ENCODE measurements at places on chromosomes 2 and 18. TPM values are rescaled to one million over a fixed set of nuclear protein-coding genes. Genes with fewer than 3 reads are reported as not detected.

GRCh38 chr2:204389856-204390255, 155.4 kb upstream of the PARD3B start:
- DNase-seq = no peak

Gene FSHR
- total RNA-seq = 0.05 TPM

DNA sequence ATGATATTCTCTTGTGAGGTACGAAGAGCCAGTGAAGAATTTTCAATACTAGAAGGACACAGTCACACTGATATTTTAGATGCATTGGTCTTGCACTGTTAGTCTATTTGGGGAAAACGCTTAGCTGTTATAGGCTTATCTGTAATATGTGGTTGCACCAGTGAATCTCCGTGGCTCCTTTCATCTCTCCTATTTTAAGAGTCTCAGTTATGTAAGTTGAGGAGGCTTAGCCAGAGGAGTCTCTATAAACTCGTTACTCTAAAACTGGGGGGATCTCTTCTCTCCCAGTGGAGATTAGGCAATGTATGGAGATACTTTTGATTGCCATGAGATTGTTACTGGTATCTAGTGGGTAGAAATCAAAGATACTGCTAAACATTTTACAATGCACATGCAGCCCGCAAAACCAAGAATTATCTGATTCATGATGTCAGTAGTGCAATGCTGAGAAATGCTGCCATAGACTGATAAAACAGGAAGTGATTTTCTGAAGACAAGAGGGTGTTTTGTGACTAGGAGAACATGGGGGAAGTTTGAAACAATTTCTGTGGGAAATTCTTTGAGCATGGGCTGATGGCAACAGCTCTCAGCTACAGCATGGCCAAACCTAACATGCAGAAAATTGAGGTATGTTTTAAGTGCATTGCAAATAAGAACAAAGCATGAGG, 339.1 kb downstream of the SOX11 start:
- DNase-seq = no peak

GRCh38 chr2:142849820-142850219, 27.6 kb upstream of the KYNU start:
- DNase-seq = no peak

DNA sequence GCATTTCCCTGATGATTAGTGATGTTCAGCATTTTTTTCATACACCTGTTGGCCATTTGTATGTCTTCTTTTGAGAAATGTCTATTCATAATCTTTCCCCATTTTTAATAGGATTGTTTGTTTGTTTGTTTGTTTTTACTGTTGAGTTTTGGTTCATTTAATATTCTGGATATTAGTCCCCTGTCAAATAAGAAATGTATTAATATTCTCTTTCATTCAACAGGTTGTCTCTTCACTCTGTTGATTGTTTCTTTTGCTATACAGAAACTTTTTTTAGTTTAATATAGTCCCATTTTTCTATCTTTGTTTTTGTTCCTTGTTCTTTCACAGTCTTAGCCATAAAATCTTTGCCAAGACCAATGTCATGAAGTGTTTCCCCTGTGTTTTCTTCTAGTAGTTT, 22.1 kb downstream of the ACVR1C start:
- no peak for DNase-seq

GRCh38 chr2:33167622-33168245, 221.0 kb downstream of the LTBP1 start:
- no peak for DNase-seq

DNA sequence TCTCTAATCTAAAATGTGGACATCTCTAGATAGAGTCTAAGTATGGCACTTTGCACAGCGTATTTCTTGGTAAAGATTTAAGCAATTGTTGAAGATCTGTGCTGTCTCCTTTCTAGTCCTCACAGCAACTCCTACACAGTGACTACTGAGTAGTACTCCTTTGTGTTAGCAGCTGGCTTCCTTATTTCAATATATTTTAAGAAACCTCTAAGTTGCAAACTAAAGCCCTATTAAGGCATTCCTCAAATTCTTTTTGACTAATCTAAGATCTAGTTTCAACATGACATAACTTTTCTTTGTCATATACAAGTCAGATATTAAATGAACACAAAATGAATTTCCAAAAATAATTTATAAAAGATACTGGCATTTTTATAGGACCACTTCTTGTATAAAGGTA, 121.8 kb upstream of the DNAJC10 start:
- peak; percentile 20 for DNase-seq

DNA sequence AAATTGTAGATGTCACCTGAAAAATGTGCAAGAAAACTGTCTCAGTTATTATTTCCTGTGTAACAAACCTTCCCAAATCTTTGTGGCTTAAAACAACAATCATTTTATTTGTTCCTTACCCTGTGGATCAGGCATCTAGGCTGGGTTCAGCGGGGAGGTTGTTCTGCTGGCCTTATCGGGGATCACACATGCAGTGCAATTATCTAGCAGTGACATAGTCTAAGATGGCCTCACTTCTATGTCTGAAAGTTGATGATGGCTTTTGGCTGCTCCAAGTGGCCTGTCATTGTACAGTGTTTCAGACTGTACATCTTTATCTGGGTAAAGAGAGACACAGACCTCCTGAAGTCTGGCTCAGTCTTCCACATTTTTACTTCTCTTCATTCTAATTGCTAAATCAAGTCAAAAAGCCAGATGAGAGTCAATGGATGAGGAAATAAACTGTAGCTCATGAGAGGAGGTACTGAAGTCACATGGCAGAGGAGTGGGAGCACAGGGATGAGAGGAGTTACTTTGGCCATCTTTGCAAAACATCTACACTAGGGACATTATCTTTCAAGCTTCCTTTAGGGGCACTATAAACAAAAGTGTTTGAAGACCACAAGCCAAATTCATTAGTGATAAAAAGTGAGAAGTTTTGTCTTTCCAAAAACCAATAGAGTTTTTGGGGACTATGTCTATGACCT, 243.1 kb upstream of the CCDC68 start:
- DNase-seq = no peak

Gene NMUR1
- not detected for total RNA-seq

Gene SIX2
- 0.35 TPM for total RNA-seq

Gene PRSS56
- not detected for total RNA-seq

GRCh38 chr2:63497576-63497975, 90.7 kb downstream of the WDPCP start:
- peak; percentile 7 for DNase-seq

DNA sequence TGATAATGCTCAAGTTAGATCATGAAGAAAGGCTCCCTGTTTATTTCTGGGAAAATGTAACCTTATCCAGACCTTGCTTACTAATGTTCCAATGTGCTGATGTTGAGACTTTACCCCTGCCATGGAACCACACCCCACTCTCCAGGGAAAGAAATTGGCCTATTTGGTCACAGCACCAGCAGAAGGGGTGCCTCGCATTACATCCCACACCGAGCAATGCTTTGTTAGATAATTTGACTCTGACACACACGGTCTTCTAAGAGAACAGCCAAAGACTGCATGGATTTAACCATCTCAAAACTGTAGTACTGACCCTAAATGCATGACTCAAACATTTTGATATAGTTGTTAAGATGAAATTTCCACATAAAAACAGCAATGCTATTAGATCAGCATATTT, 152.1 kb upstream of the CCDC150 start:
- no peak for DNase-seq

Gene PIEZO2
- total RNA-seq = 0.30 TPM

Gene LRRC30
- not detected for total RNA-seq

DNA sequence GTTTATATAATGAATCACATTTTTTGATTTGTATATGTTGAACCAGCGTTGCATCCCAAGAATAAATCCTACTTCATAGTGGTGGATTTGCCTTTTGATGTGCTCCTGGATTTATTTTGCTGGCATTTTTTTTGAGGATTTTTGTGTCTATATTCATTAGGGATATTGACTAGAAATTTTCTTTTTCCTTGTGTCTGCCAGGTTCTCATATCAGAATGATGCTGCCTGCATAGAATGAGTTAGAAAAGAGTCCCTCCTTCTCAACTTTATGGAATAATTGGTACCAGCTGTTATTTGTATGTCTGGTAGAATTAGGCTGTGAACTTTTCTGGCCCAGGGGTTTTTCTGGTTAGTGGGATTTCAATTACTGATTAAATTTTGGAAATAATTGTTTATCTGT, 457.4 kb upstream of the DSEL start:
- no peak for DNase-seq

DNA sequence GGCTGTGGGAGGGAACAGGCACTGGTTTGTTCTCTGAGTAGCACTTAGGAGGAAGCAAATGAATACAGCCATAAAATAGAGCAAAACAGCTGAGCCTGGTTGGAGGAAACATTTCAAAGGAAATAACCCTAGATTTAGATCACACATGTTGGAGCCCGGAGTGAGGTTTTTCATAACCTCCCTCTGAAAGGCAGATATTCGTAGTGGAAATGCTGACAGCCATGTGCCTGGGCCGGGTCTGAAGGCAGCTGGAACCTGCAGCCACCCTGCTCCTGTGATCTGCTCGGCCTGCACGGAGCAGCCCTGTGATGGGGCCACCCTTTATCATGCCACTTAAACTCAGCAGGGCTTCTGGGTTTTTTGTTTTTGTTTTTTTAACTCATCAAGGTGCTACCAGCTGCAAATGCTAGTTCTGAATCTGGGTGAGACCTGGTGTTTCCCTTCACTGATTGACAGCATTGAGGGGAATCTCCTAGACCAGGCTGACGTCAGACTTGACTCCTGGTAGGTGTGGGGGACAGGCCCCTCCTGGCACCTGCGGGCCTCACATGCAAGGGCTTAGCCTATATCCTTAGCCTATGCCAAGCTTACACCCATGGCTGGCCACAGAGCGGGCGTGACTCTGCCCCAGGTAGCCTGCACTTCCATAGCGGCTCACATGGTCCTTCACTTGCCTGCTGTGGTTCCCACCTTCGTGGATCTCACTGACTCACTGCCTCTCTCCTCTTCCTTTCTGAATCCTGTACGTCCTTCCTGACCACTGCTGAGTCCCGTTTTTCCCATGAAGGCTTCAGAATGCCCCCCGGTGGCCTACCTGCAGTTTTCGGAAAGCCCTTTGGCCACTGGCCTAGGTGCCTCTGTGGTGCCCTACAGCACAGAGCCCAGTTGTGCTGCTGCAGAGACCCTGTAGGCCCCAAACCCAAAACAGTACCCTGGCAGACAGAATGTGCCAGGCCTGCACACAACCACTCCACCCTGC, 217.3 kb downstream of the SEPTIN10 start:
- no peak for DNase-seq

- no peak for DNase-seq
Measured at GRCh38 chr2:230658877-230659652, 53.6 kb upstream of the CAB39 start.

- DNase-seq = no peak
Measured at GRCh38 chr2:46716927-46717326, 198.7 kb downstream of the MCFD2 start.

Gene ZSCAN30
- 15.6 TPM for total RNA-seq

GRCh38 chr18:10562773-10563160, 36.9 kb downstream of the NAPG start:
- no peak for DNase-seq

Gene SERPINB5
- total RNA-seq = 0.10 TPM

Gene CKAP2L
- total RNA-seq = 0.40 TPM

DNA sequence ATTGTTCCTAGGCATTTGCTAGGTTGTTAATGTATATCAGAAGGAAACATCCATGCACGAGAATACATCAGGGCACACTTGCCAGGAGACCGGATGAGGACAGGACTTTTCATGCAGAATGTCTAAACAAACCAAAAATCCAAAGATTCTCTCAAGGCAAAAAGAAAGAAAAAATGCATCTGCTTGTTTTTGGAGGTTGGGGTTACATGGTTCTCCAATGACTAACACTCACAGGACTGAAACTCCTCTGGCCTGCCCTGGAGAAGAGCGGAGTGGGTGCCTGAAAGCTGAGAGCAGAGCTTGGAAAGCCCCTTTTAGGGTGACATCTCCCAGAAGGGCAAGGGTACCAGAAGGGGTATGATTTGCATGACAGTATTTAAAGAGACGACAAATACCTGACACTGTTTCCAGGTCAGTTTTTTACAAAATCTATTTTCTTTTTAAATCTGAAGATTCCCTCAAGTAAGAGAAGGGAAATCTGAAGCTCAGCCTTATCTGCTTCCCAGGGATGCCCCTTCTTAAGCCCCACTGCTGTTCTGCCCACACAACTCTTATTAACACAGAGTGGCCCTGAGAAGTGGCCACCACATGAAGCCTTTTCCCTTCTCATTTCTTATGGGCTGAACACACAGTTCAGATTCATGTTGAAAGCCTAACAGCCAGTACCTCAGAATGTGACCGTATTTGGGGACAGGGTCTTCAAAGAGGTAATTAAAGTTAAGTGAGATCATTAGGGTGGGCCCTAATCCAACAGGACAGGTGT, 216.4 kb downstream of the STK39 start:
- peak; percentile 50 for DNase-seq

Gene RESP18
- total RNA-seq = not detected

Gene MRO
- not detected for total RNA-seq

- no peak for DNase-seq
Measured at GRCh38 chr2:44759823-44760222, 181.7 kb upstream of the SIX3 start.

DNA sequence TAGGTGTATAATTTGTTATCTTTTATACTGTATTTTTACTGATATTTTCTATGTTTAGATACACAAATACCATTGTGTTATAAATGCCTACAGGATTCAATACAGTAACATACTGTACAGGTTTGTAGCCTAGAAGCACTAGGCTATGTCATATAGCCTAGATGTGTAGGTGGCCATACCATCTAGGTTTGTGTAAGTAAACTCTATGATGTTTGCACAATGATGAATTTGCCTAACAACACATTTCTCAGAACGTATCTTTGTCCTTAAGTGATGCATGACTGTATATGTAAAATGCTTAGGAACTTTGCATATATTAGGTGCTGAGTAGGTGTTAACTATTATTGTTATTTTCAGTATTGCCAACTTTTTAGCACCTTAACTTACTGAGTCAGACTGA, 17.3 kb downstream of the UNC80 start:
- no peak for DNase-seq

All from renal cortical epithelial cell (primary cell).